ENCODE measurements at places on chromosomes 7 and 10.

- no peak for DNase-seq
Measured at GRCh38 chr7:152924238-152924637, 164.7 kb downstream of the ACTR3B start.

DNA sequence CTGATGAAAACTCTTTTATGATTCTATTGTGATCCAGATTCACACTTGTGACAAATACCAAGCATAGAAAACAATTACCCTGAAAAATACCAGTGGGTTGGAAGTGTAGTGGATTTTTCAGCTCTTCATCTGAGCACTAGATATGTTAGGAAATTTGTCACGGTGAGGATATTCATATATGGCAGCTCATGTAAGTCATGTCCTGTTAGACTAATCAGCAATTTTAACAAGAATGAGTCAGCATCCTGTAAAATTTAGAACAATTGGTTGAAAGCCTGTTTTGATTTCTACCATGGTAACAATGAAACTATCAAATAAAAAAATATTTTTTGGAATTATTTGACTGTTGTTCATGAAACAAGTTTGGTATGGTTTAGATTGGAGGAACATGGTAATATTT lies 334.3 kb downstream of the CACNA2D1 start:
- no peak for DNase-seq

DNA sequence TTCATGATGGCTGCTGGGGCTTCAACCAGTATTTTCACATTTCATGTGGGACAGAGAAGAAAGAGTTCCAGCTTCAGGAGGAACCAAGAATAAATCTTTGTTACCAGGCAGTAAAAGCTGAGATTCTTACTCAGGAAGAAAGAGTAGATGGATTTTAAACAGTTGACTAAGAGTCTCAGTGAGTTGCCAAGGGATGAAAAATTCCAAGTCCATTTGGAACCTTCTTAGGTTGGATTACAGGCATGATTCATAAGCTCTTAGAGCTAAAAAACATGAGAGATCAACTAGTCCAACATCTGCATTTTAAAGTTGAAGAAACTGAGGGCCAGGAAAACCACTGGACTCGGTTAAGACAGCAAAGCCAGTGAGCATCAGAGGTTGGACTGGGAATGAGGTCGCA lies 148.6 kb downstream of the NEBL start:
- no peak for DNase-seq

- DNase-seq = no peak
Measured at GRCh38 chr10:122054048-122055025, 65.4 kb downstream of the TACC2 start.

DNA sequence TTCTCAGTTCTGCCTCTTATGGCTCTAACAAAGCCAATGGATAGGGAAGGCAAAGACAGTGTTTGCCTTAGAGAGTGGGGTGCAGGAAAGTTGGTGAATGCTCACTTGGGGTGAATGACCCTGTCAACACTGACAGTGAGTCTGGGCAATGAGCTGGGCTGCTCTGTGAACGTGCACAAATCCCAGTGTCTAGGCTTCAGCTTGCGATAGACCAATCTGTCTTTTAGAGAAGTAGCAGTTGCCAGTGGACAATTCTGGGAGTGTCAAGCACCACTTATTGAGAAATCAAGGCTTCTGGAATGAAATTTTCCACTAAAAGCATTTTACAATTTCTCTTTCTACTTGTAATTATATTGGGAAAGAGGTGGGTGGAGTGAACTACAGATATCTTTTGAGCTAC lies 141.4 kb downstream of the HERPUD2 start:
- DNase-seq = no peak
